ENCODE measurements at places on chromosomes 5 and 9.
A peak's percentile ranks its signal among the peaks of the same experiment; 100 is the strongest.

DNA sequence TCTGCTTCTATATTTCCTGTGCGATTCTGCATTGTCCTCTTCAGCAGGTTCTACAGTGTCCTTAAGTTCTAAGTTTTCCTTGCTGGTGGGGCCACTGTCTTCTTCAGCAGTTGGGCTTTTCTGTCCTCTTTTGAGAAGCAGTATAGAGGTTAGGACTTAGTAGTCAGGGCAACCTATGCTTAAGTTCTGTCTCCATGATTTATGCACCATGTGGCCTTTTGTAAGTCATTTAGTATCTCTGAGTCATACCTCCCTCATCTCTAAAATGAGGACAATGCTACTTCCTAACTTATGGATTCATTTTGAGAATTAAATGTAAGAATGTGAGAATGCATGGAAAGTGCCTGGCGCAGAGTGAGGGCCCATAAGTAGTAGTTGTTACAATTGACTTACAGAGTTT is 46.8 kb downstream of the GRIN3A start:
- DNase-seq = no peak

DNA sequence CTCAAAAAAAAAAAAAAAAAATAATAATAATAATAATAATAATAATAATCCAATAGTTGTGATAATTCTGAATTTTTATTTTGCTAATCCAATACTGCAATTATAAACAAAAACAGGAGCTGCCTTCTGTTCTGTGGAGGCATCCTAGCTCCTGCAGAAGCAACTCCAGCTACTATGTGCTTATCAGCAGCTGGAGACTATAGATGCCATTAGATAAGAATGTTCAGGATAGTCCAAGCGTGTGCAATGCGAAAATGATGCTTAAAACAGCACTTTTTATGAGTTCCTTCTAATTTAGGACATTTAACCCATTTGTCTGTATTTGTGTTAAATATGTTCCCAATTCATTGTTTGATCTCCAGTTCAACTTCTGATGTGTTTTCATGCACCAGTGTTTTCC is 220.6 kb upstream of the RASEF start:
- DNase-seq = no peak

- DNase-seq = no peak
Observed at GRCh38 chr5:136014049-136015002, 14.5 kb upstream of the TGFBI start.

GRCh38 chr5:113612060-113612496 is 98.6 kb downstream of the YTHDC2 start:
- peak; percentile 47 for DNase-seq

- DNase-seq = no peak
Observed at GRCh38 chr5:168992687-168993086, 308.3 kb downstream of the SLIT3 start.

GRCh38 chr5:94857111-94857510 is 238.6 kb downstream of the SLF1 start:
- DNase-seq = no peak
